ENCODE measurements at places on chromosomes 4 and X. TPM values are rescaled to one million over a fixed set of nuclear protein-coding genes. Genes with fewer than 3 reads are reported as not detected.

The GYPB gene
- total RNA-seq = not detected

The HSFX2 gene
- total RNA-seq = not detected

- H3K27ac ChIP-seq = no peak overlapping the region
- DNase-seq = no peak
- H3K4me1 ChIP-seq = peaks cover 6% of the 10 kb centered on the region
- no peak overlapping the region for H3K4me3 ChIP-seq
- H3K36me3 ChIP-seq = no peaks in the 10 kb centered on the region
Observed at GRCh38 chrX:107730298-107730655, 45.3 kb downstream of the TSC22D3 start.

GRCh38 chr4:130636486-130636885 lies 1540.5 kb downstream of the C4orf33 start:
- H3K27ac ChIP-seq = no peak overlapping the region
- no peaks in the 10 kb centered on the region for H3K27me3 ChIP-seq
- no peaks in the 10 kb centered on the region for H3K36me3 ChIP-seq
- no peak overlapping the region for H3K4me3 ChIP-seq
- no peaks in the 10 kb centered on the region for H3K4me1 ChIP-seq

- no peak overlapping the region for H3K4me3 ChIP-seq
- H3K27me3 ChIP-seq = peaks cover 27% of the 10 kb centered on the region
- H3K4me1 ChIP-seq = no peaks in the 10 kb centered on the region
- no peak for DNase-seq
- no peak overlapping the region for H3K27ac ChIP-seq
Observed at GRCh38 chr4:4339504-4340085, 47.3 kb upstream of the NSG1 start.

DNA sequence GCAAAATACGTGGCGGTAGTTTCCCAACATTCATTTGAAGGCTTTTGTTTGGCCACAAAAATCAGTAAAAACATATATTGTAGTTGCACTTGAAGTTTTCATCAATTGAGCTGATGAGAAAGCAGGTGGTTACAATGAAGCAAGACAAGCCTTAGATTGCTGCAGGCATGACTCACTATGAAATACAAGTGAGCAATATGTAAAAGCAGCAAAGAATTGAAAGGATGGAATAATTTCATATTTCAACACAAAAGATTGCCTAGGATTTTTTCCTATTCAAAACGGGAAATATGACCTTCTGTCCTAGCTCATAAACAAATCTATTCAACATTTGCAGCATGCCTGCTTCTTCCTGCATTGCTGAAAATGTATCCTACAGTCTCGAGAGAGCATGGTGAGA lies 190.9 kb upstream of the BANK1 start:
- H3K27ac ChIP-seq = no peak overlapping the region
- H3K4me3 ChIP-seq = no peak overlapping the region
- peak; percentile 37 for DNase-seq
- no peaks in the 10 kb centered on the region for H3K36me3 ChIP-seq
- H3K27me3 ChIP-seq = no peaks in the 10 kb centered on the region

GRCh38 chr4:87478732-87479250 lies 50.4 kb downstream of the SPARCL1 start:
- no peaks in the 10 kb centered on the region for H3K36me3 ChIP-seq
- DNase-seq = no peak
- H3K4me3 ChIP-seq = no peak overlapping the region
- H3K27me3 ChIP-seq = no peaks in the 10 kb centered on the region
- H3K27ac ChIP-seq = no peak overlapping the region

DNA sequence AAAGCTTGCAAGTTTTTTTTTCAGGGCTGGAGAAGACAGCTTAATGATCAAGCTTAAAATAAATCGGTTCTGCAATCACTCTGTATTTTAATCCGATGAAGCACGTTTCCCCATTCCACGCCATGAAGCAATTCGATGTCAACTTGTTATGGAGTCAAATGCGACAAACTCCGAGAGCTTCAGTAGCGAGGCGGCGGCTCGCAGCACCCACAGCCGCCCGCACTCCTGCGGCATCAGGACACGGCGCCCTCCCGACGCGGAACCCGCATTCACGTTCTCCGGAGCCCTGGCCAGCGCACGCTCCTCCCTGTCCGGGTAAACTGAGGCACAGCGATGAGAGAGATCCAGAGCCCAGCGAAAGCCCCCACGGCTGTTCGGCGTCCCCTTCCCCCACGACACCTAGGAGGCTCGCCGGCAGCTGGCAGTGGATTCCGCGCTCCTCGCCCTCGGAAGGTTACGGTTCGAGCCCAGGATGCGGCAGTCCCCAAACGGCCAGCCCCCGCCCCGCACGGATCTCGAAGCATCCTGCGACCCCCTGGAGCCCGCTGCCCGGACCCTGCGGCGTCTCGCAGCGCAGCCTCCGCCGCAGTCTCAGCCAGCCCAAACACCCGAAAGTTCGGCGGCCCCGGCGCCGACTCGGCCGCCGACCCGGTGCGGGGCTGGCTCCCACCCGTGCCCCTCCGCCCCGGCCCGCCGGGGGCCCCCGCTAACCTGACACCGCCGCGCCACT lies 507 bp downstream of the MFAP3L start:
- no peak for DNase-seq
- peaks cover 5% of the 10 kb centered on the region for H3K4me1 ChIP-seq
- H3K36me3 ChIP-seq = no peaks in the 10 kb centered on the region
- peak overlapping the region; percentile 92 for H3K4me3 ChIP-seq
- no peak overlapping the region for H3K27ac ChIP-seq

GRCh38 chr4:37516057-37516775 lies 170.0 kb downstream of the RELL1 start:
- DNase-seq = peak; percentile 3
- H3K27me3 ChIP-seq = no peaks in the 10 kb centered on the region
- H3K4me3 ChIP-seq = no peak overlapping the region
- no peak overlapping the region for H3K27ac ChIP-seq
- H3K4me1 ChIP-seq = no peaks in the 10 kb centered on the region
- H3K36me3 ChIP-seq = no peaks in the 10 kb centered on the region

DNA sequence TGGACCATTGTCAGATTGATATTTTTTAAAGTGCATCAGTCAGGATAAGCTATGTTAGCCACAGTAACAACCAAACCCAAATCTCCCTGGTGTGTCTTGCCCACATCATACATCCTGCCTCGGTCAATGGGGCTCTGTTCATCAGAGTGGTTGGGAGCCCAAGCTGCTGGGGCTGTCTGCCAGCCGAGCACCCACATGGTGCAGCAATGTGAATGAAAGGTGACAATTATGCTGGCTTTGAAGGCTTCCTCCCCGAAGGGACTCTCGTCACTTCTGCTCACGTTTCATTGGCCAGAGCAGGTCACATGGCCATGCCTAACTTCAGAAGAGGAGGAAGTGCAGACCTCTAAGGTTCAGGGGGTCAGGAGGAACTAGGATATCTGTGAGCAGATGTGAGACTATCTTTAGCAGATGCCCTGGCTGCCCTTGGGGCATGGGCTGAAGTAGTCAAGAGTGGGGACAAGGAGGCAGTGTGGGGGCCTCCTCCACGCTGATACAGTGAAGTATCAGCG lies 1.3 kb upstream of the JAKMIP1 start:
- no peak overlapping the region for H3K27ac ChIP-seq
- H3K36me3 ChIP-seq = no peaks in the 10 kb centered on the region
- peaks cover 3% of the 10 kb centered on the region for H3K4me1 ChIP-seq
- H3K27me3 ChIP-seq = peaks cover 21% of the 10 kb centered on the region
- no peak overlapping the region for H3K4me3 ChIP-seq

DNA sequence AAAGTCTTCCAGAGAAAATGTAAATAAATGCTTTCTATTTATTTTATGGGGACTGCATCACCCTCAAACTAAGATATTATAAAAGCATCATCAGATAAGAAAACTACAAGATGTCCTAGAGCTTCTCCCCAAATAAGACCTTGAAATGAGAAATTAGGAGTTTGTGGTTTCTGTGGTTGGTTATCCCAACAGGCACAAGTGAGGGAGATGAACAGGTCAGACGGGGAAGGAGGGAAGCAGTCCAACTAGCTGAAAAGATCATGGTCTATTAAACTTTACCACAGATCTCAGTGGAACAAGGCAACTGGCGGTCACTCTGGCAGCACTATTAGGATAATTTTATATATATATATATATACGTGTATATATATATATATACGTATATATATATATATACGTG lies 319.3 kb upstream of the GRID2 start:
- H3K27me3 ChIP-seq = no peaks in the 10 kb centered on the region
- no peaks in the 10 kb centered on the region for H3K4me1 ChIP-seq
- no peaks in the 10 kb centered on the region for H3K36me3 ChIP-seq
- DNase-seq = peak; percentile 6

GRCh38 chr4:146246381-146246780 lies 32.0 kb downstream of the REELD1 start:
- H3K4me1 ChIP-seq = peaks cover 20% of the 10 kb centered on the region
- H3K36me3 ChIP-seq = no peaks in the 10 kb centered on the region
- H3K4me3 ChIP-seq = no peak overlapping the region
- H3K27ac ChIP-seq = no peak overlapping the region
- H3K27me3 ChIP-seq = no peaks in the 10 kb centered on the region

DNA sequence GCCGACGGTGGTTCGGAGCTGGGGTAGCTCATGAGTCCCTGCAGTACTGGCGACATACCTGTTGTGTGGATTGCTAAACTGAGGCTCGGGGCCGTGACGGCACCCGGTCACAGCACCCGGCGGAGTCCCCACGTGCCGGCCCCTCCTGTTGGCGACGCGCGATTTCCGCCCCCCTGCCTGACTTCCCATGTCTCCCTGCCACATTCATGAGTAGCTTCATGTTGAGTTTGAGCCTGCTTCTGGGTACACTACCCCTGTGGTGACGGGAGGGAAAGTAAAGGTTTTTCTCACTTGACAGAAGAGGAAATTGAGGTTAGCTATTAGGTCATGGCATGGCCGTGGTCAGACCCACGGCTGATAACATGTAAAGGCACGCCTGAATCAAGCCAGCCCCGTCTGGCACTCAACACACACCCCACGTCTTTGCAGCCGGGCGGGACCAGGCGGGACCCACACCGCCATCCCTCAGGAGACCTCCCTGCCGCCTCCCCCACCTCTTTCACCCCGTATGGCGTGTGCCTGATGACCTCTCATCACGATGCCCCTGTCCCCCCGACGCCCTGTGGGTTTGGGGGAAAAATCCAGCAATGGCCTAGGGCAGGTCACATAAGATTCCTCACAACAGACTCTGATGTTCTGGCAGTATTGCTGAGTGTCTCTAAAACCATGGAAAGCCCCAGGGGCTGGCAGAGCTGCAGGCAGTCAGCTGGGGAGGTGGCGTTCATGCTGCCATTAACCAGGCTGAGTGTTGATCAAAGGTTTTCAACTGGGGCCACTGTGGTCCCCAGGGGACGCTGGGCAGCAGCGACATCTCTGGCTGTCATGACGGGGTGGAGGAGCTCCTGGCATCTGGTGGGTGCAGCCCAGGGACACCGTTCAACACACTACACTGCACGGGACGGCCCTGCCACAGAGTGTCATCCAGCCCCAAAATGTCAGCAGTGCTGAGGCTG lies 29.2 kb downstream of the P2RY8 start:
- H3K27ac ChIP-seq = no peak overlapping the region
- H3K4me1 ChIP-seq = no peaks in the 10 kb centered on the region
- no peak overlapping the region for H3K4me3 ChIP-seq
- no peak for DNase-seq
- H3K36me3 ChIP-seq = no peaks in the 10 kb centered on the region
- no peaks in the 10 kb centered on the region for H3K27me3 ChIP-seq

GRCh38 chr4:142284402-142285221 lies 561.5 kb downstream of the INPP4B start:
- no peaks in the 10 kb centered on the region for H3K36me3 ChIP-seq
- no peak overlapping the region for H3K4me3 ChIP-seq
- no peak overlapping the region for H3K27ac ChIP-seq
- no peaks in the 10 kb centered on the region for H3K27me3 ChIP-seq
- DNase-seq = no peak

GRCh38 chr4:186347743-186348142 lies 81.8 kb downstream of the F11 start:
- no peak for DNase-seq
- no peak overlapping the region for H3K4me3 ChIP-seq
- no peaks in the 10 kb centered on the region for H3K4me1 ChIP-seq

DNA sequence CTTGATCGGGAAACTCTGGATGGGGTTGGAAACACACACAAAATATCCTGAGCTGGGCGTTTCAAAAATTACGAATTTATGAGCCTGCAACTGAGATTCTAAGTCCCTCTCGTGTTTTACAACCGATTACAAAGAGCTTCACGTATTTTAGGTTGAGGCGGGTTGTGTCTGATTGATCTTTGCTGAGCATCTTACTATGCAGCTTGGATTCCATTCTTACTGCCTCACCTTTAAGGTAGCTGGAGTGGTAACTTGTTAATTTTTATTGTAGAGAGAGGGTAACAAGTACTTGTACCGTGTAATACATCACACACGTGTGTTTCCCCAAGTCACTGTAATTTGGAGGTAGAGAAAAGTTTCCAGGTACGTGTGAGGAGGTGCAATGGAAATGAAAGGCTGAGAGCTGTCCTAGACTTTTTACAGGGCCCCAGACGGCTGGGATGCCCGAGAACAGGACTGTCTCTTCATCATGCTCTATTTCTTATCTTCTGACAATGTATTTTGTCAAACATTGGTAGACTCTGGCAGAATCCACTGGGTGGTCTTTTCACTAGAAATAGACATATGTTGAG lies 97.8 kb upstream of the TENM3 start:
- H3K27ac ChIP-seq = peak overlapping the region; percentile 86
- peak; percentile 46 for DNase-seq
- H3K27me3 ChIP-seq = no peaks in the 10 kb centered on the region
- no peaks in the 10 kb centered on the region for H3K36me3 ChIP-seq
- H3K4me1 ChIP-seq = peaks cover 27% of the 10 kb centered on the region
- peak overlapping the region; percentile 80 for H3K4me3 ChIP-seq

DNA sequence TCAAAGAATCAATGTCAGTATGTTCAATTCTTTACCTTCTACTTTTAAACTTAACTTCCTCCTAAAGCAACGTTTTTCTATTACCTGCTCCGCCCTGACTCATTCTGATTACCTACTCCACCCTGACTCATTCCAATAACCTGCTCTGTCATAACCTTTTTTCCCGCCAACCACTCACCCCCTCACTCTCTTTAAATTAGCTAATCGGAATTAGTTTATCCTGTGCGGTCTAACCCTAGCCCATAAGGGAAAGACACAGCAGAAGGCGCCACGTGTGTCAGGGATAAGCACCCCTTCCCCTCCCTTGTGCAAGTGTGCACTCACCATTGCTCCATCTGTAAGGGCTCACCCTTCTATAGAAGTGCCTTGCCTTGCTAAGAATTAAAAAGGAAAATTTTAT lies 64.4 kb downstream of the EIF4E start:
- no peaks in the 10 kb centered on the region for H3K4me1 ChIP-seq
- no peak for DNase-seq
- no peak overlapping the region for H3K4me3 ChIP-seq
- H3K27me3 ChIP-seq = no peaks in the 10 kb centered on the region
- no peaks in the 10 kb centered on the region for H3K36me3 ChIP-seq

DNA sequence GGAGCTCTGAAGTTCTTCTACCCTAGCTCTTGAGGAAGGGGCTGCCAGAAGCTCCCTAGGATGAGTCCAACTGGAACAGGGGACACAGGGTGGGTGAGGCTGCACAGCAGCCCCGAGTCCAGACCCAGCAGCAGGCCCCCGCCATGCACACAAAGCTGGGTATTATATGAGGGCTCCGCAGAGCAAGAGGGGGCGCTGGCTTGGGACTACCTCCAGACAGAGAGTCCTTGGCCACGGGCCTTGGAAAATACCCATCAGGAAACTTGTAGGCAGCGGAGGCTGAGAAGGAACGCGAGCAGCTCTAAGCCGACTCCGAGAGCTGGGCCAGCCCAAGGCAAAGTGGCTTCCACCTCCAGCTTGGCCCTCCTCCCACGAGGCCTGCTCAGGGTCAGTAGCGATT lies 8.1 kb downstream of the HCFC1 start:
- H3K27me3 ChIP-seq = no peaks in the 10 kb centered on the region
- peaks cover 2% of the 10 kb centered on the region for H3K36me3 ChIP-seq
- DNase-seq = no peak

Data from astrocyte (in vitro differentiated cells and primary cell).